ENCODE measurements at places on chromosomes 1 and 21.

- DNase-seq, result no peak
Observed at GRCh38 chr1:32618673-32619221, 31.6 kb downstream of the ZBTB8OS start.

DNA sequence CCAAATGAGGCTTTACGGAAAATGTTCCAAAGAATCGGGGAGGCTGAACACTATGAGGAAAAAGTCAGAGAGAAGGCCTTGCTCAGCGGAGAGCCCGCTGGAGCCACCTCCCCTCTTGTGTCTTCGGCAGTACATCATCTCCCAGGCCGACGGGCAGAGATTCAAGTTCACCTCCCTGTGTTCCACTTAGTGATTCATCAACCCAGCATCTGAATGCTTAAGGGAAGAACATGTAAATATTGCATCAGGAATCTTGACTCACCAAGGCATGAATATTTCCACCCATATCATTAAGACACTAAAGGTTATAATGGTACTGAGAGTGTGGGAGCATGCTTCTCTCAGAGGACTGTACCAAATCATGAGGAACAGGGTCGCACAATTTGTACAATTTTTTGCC lies 172.5 kb downstream of the ST6GALNAC5 start:
- no peak for DNase-seq

GRCh38 chr1:24966121-24966723 lies 36.1 kb upstream of the RUNX3 start:
- DNase-seq, result no peak

DNA sequence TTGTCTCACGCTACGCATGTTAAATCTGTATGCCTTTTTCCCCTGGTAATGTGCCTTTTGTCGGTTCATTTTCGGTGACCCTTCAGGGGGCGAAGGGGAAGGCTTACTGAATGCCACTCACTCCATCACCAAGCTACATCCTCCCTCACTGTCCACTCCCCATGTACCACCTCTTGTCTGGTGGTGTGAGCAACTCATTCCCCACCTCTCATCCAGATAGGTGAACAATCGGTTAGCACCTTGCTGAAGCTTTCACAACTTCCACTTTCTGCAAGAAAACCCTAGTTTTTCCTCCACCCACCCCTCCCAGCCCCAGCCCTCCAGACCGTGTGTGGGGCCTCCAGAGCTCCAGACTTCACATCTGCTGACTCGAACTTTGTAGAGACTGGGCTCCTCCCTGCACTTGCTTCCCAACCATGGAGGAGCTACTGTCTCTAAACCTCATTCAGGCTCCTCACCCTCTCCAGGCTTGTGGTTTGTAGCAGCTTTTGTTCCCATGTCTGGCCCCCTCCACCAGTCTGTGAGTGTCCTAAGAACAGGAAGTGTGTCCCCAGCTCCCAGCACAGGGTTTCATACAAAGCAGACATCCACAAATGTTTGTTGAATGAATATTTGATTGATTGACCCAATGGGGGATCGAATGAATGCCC lies 48.4 kb upstream of the RUNX3 start:
- no peak for DNase-seq

- DNase-seq, result no peak
Observed at GRCh38 chr1:25198663-25199252, 33.5 kb downstream of the SYF2 start.

DNA sequence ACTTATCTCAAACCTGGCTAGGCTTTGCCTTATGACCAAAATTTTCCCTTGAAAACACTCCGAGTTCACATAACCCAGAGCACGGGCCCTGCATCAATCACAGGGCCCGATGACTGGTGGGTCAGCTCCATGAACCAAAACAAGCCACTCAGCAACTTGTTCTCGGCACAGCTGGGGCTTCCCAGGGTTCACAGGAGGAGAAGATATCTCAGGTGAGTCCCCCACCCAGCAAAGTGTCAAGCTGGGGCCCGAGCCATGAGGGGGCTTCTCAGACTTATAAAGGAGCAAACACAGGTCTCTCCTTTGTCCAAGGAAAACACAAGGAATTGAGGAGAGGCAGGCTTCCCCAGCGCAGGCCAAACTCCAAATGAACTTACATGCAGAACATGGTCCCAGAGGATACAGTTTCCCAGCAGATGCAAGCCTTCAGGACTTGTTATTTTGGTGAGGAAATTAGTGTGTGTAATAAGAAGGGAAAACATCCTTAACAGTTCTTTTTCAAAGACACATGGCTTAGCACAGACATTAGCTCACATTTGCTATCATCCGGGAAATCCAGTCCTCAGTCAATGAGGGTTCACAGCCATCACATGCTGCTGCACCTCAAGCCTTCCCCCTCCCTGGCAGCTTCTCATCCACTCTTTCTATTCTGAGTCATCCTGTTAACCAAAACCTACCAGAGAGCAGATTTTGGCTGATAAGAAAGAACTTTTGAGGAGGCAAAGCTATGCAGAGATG lies 98.1 kb upstream of the NFIA start:
- no peak for DNase-seq

GRCh38 chr1:88221411-88221810 lies 462.7 kb upstream of the PKN2 start:
- DNase-seq, result no peak

DNA sequence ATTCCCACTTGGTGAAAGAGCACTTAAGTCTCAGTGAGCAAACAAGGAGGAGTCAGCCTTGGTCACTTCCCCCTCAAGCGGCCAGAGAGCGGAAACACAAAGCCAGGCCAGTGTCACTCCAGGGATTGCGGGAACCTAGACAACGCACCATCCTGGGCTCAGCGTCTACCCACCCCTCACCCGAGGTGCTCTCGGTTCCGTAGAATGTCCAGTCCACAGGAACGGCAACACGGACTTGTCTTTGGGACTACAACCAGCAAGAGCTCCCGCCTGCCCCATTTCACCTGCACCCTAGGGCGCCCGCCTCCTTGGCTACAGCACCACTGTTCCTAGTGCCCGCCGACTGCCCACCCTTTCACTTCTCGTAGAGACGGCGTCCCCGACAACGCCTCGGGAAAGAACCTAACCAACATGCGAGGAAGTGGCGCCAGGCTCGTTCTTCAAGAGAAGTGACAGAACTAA lies 509 bp downstream of the GDAP2 start:
- peak; percentile 1 for DNase-seq

GRCh38 chr1:8412183-8412831 lies 94.4 kb downstream of the SLC45A1 start:
- no peak for DNase-seq

- no peak for DNase-seq
Observed at GRCh38 chr1:220121791-220122530, 28.0 kb downstream of the IARS2 start.

- no peak for DNase-seq
Observed at GRCh38 chr1:193919827-193920226, 733.4 kb upstream of the B3GALT2 start.

DNA sequence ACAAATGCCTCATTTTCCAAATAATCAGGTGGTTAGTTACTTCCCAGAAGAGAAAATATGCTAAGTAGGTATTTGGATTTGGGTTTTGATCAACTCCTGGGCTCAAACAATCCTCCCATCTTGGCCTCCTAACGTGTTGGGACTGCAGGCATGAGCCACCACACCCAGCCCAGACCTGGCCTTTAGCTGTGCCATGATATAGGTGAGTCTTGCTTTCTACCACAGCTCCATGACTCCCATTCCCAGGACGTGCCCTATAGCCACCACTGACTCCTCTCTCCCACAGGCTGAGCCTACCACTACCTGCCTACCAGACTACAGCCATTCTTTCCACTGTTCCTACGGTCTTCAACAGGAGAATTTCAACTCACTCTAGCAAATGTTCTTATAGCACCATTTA lies 1.8 kb upstream of the SLC1A7 start:
- DNase-seq, result no peak

- DNase-seq, result no peak
Observed at GRCh38 chr1:3314491-3315381, 139.7 kb upstream of the ARHGEF16 start.

DNA sequence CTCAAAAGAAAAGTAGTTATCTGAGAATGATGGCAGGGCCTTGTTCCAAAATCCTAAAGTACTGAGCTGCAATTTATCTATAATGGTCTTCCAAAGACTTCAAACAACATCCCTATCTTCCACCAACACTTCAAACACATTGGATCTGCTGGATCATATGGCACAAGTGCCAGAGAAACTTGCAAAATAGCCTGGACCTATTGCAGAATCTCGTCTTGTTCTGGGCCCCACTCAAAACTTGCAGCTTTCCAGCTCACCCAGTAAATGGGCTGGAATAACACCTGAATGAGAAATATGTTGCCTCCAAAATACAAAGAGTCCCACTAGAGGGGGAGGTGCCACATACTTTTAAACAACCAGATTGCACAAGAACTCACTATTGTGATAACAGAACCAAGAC lies 44.0 kb upstream of the PKN2 start:
- DNase-seq, result no peak

GRCh38 chr1:117318426-117318825 lies 48.8 kb upstream of the MAN1A2 start:
- no peak for DNase-seq

GRCh38 chr1:162703708-162704107 lies 71.4 kb downstream of the DDR2 start:
- no peak for DNase-seq

DNA sequence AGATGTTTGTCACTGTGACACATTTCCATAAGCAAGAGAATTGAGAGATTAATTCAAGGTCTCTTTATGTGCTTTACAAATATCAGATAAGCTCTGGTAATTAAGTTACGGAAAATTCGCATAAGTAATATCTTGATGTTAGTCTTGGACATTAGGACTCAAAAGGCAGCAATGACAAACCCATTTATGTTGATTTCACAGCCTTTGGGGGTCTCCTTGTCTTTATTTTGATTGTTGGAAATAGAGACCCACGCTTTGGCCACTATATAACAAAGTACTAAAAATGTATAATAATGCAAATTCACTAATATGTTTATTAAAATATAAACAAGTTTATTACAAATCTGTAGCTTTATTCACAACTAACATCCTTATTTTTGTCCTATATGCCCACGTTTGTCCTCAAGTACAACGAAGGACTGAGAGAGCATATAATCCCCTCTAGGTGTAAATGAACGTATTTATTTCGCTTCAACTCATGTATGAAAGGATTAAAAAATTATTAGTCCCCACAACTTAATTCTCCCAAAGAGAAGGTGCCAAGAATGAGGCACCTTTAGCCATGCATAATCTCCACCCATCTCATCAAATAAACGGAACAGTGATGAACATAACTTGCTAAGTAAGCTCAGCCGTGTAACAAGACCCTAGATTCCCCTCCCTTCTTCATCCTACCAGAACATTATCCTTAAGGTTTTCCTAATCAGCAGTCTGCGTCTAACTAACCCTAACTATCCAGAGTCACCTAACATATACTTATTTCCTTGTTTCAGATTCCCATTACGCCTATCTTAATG lies 1.6 kb upstream of the LAMC1 start:
- no peak for DNase-seq
